HFFc6 (cell line): ENCODE measurements at places on chromosomes 1 and 21. TPM values are rescaled to one million over a fixed set of nuclear protein-coding genes. Genes with fewer than 3 reads are reported as not detected.

SLC2A5 gene
- 0.10 to 0.23 TPM (median 0.15 TPM) in 3 replicates for total RNA-seq

DNA sequence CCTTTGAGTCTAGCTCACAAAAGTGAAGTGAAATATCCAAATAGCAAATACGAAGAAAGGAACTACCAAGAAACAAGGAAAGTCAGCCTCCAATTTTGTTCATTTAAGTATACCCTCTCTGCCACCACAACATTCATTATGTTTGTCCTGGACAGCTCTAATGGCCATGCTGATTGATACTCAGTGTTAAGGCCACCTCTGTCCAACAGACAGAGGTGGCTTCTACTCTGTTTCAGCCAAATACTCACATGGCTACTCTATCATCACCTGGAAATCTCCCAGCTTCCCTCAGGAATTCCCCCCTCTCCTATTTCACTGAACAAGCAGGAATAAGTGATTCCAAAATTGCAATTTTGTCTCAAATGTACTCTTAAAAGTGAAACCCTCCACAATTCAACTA, 10.7 kb downstream of the APP start:
- DNase-seq, result no peak
- H3K36me3 ChIP-seq, result 0 out of 2 replicates have a peak, but pooled peaks cover 8% of the 10 kb centered on the region
- no peak overlapping the region for H3K27ac ChIP-seq
- H3K4me3 ChIP-seq, result no peak overlapping the region

- H3K4me1 ChIP-seq, result peaks cover 6% of the 10 kb centered on the region; the same call in 1 of the 2 replicates
- H3K27ac ChIP-seq, result no peak overlapping the region
- H3K4me3 ChIP-seq, result no peak overlapping the region
- peaks cover 62% of the 10 kb centered on the region for H3K27me3 ChIP-seq
These were observed 2.9 kb downstream of the KCNJ10 start for GRCh38 chr1:160066829-160067745.

- DNase-seq, result no peak
- H3K27ac ChIP-seq, result no peak overlapping the region
- no peaks in the 10 kb centered on the region for H3K27me3 ChIP-seq
- no peaks in the 10 kb centered on the region for H3K36me3 ChIP-seq
These were observed 274.5 kb downstream of the SIPA1L2 start for GRCh38 chr1:232355162-232356006.
